GM06990 (cell line): ENCODE measurements at places on chromosomes 3 and 15.

DNA sequence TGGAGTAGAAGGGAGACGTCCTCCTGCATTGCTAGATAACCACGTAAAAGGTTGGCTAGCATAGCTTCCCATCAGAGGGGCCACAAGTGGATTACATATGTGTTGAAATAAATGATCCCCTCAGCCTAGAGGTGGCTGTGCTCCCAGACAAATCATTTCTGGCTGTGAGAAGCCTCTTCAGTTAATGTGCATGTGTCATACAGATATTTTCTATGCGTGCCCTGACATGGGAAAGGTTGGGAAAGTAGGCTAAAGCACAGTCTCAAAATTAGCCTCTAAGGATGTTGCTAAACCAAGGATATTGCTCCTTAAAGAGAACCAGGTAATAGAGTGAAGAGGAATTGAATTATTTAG lies 17.8 kb downstream of the USP3 start:
- no peak for DNase-seq

DNA sequence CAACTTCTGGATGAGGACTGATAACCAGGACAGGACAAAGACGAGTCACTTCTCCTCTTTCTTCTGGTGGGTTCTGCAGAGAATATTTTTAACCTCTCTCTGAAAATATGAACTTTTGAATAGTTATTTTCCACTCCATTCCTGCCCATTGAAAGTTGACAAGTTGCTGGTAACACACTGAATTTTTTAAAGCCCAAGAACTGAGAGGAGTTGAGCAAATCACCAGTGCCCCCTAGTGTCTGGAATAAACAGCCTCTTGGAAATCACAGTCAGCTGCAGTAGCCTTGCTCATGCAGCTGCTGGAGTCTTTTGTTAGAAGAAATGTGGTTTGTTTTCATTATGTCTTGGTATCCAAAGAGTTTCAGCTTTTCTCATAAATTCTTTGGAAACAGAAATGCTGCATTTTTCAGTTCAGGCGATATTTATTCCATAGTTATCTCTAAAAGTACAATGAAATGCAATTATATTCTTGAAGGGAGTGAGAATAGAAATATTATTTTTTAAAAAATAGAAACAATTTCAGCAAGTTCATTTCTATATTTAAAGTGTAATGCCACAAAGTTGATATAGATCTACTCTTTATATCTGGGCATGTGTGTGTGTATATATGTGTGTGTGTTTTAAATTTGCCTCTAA lies 741.0 kb upstream of the CBLB start:
- DNase-seq = peak; percentile 51

- no peak for DNase-seq
Measured at GRCh38 chr3:179676081-179676480, 23.2 kb downstream of the USP13 start.

DNA sequence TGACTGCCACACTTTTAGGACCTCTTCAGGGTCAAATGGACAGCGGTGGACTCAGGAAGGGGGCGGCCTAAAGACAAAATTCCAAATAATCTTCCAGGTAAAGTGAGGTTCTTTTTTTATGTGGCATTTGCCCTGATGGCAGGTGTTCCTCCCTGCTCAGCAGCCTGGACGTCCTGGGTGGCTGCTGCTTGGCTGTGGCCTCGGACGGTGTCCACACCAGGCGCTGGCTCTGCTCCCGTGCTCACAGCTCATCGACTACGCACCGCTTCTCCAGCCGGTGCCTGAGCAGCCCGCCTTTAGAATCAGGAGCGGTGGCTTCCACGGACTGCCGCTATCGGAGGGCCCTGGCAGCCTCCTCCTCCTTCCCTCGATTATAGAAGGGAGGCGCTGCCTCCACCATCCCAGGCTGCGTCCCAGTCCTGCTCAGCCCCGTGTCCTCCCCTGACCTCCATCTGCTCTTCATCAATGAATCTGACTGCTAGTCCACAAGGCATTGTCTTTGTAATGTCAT lies 41.9 kb downstream of the PCSK6 start:
- DNase-seq = no peak

GRCh38 chr3:115359536-115359935 lies 212.4 kb upstream of the ZBTB20 start:
- peak; percentile 13 for DNase-seq

DNA sequence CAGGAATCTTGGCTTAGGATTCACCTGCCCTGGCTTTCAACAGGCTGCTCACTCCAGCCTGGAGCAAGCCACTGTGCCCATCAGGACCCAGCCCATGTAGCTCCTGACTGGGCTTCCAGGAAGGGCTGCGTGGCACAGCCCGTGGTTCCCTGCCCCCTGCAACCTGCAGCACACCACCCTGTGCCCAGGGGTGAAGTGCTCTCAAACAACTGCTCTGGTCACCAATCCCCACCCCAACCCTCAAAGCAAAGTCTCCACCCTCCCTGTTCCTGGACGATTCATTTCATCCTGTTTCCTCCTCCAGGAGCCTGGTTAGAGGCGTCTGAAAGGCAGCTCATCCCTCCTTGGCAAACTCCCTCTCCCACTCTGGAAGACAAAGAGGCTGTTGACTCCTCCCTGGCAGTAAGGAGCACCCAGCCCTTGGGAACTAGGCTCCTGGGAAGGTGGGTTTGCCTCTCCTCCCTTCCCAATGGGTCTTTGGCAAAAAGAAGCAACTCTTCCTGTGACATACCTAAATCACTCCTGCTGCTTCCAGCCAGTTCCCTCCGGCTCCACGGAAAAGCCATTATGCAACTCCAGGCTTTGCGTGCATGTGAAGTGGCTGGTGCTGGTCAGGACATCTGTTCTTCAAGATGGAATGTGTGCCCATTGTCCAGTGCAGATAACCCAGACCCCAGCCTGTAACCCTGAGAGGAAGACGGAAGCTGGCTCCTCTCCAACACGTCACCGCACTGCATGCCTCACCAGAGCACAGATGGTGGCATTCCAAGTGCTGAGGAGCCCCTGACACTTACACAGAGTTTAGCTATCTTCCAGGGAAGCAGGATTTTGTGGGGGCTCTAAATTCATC lies 29.1 kb upstream of the VIPR1 start:
- no peak for DNase-seq

DNA sequence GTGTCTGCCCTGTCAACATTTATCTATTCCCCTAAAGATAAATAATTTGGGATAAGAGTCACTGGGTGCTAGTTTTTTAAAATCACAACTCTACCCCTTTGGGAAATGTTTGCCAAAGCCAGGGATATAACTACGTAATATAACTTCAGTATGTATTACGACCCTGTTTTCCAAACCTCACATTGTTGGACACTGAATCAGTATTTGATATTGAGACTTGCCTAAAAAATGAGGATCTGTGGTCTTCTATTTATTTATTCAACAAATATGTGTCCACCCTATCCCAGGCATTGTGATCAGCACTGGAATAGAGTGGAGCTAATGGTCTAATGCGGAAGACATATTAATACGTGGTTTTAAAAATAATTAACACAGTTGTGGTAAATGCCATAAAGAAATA lies 4.5 kb upstream of the MGA start:
- no peak for DNase-seq

- no peak for DNase-seq
Measured at GRCh38 chr3:62703451-62704167, 171.6 kb downstream of the CADPS start.

- DNase-seq = no peak
Measured at GRCh38 chr15:78302579-78303312, 3.3 kb upstream of the SKIC8 start.

- no peak for DNase-seq
Measured at GRCh38 chr3:158102242-158103080, 3.8 kb downstream of the SHOX2 start.

DNA sequence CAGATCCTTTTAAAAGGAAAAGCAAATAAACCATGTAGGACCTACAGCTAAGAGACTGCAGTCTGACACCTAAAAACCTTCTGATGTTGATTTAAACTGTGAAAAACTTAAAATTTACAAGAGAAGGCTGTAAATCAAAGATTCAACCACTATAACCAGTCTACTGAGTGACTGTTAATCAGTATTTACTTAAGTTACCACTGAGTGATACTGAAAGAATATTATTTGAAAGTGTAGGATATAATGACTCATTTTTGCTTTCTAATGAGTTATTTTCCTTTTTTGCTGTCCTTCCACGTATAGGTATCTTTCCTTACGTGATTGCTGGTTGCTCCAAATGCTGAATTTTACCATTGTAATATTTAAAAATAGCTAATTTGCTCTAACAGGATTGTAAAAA lies 44.6 kb downstream of the RFX7 start:
- DNase-seq = no peak

GRCh38 chr3:152969557-152970300 lies 134.8 kb downstream of the P2RY1 start:
- no peak for DNase-seq

GRCh38 chr3:31235062-31235700 lies 297.5 kb upstream of the STT3B start:
- DNase-seq = no peak

DNA sequence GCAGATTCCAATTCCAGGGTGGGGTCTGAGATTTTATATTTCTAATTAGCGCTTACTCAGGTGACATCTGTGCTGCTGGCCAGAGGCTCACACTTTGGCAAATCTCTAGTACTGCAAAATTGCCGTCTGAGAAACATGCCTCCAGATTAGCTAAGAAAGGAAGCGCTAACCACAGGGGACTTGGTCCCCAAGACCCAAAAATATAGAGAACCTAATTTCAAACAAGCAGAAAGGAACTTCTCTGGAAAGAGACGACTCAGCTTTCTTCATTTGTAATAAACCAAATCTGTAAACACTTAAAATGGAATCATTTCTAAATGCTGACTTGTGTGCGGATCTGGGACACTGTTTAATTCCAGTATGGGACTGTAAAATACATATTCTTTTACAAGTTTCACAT lies 55.7 kb downstream of the B3GNT5 start:
- DNase-seq = no peak

GRCh38 chr3:120796976-120797375 lies 54.4 kb downstream of the GTF2E1 start:
- no peak for DNase-seq

- DNase-seq = no peak
Measured at GRCh38 chr3:182810574-182811268, 17.4 kb downstream of the ATP11B start.

GRCh38 chr3:62653796-62654195 lies 221.4 kb downstream of the CADPS start:
- DNase-seq = no peak

GRCh38 chr15:68057034-68057433 lies 2.9 kb downstream of the PIAS1 start:
- DNase-seq = no peak

DNA sequence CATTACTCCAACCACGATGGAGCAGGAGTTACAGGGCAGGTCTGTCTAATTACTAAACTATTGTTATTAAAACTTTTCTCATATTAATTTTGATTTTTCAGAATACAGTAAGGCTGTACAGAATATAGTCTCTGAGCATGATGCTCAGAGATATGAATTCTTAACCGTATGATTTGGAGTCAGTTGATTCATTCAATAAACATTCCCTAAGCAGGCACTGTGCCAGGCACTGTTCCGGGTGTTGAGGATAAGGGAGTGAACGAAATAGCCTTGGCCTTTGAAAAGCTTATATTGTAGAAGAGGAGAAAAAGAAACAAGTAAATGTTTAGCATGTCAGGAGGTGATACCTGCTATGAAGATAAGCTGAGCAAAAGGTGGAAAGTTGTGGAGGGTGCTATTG lies 187.3 kb downstream of the KCNAB1 start:
- no peak for DNase-seq

DNA sequence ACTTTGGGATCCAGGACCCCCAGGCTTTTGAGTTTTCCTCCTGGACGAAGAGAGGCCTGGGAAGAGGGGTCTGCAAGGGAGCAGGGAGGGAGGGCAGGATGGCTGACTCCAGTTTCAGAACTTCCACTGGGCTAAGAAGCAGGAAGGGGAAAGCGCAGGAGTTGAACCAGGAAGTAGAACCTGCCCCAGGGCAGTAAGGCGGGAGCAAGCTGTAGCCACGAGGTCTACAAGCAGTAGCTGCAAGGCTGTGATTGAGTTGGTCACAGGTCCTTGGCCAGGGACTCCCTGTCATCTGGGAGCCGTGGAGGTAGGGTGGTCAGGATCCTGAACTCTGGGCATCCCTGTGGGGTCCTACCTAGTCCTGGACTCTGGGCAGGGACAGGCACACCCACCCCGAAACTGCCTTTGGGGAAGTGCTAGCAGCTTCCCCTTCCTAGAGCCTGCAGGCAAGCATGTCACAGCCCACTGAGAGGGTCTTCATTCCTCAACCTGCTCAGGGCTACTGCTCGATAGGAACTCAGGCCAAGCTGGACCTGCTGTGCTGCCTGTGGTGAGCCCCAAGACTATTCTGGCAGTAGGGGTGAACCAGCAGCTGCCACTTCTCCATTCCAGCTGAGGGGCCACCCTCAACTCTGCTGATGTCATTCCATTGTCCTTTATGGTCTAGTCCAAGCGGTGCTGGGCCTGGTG lies 5.8 kb upstream of the GNAI2 start:
- DNase-seq = no peak
